ENCODE measurements at places on chromosomes 13 and 19. TPM values are rescaled to one million over a fixed set of nuclear protein-coding genes. Genes with fewer than 3 reads are reported as not detected.

- no peak for DNase-seq
Measured at GRCh38 chr19:44894052-44894400, 3.0 kb downstream of the TOMM40 start.

DNA sequence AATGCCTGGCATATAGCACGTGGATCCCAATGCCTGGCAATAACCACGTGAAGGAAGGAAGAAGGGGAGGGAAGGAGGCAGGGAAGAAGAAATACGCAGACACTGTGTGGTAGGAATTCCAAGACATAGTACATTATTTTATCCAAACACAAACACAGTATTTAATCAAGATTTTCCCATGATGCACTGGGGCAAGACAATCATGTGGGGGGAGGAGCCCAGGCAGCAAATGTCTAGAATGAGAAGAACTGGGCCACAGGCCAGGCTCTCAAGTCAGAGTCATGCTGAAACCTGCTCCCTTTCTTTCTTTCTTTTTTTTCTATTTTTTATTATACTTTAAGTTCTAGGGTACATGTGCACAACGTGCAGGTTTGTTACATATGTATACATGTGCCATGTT lies 717.9 kb downstream of the UQCRFS1 start:
- no peak for DNase-seq

The COL4A2 gene
- total RNA-seq, result 180 TPM

- DNase-seq, result no peak
Measured at GRCh38 chr19:30722186-30722585, 350.0 kb downstream of the ZNF536 start.

DNA sequence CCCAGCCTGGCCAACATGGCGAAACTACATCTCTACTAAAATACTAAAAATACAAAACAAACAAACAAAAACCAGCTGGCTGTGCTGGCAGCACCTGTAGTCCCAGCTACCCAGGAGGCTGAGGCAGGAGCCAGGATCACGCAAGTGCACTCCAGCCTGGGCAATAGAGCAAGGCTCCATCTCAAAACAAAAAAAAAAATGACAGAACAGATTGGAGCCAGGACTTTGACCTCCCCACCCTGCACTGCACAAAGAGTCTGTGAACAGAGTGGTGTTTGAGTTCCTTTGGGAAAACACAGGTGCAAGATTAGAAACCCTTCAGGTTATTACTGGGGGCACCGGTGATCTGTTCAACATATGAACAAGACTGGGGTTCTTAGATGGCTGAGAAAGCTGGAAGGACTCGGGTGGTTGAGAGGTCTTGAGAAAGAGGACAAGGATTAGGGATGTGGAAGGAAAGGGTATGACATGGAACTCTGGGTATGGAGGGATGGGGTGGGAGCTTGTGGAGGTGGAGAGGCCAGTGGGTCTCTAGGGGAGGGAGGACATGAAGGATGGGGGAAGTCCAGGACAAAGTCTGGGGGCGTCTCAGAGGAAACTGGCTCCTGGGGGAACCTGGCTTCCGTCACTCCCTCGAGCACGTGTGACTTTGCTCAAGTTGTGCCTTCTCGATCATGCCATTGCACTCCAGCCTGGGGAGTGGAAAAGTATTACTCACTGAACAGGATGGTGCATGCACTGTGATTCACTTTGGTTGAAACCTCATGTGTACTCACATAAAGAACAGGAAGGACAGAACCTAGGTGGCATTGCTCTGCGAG lies 25.9 kb downstream of the RCN3 start:
- DNase-seq, result no peak

DNA sequence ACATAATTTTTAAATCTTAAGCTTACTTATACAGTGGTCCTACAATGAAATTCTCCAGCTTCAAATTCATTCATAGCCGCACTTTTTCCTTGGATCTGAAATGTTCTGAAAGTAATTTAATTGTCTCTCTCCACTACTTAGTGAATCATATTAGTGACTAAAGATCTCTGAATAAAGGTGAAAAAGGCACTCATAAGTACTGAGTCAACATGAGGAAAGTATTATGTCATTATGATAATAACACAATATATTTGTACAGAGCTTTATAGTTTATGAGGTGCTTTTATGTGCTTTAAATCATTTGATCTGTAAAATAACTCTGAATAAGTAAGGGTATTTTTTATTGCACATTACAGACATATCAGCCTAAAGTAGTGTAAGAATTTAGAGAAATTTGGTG lies 628.2 kb upstream of the SLITRK5 start:
- DNase-seq, result no peak

DNA sequence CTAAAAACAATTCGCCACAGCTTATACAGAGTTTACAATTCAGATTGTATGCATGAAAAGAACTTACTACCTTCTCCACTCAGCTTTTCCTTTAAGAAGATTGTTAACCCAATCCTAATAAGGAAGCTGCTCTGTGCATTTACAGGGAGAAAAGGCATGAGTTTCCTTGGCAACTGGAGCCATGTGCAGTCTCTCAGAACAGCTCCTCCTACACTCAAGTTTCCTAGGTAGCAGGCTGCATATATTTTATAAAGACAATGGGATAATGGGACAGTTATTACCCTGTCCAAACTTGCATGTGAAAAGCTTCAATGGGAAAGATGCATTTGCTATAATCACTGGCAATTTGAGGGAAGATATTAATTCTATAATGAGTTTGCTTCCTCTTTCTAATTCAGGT lies 125.5 kb upstream of the TRPC4 start:
- no peak for DNase-seq

DNA sequence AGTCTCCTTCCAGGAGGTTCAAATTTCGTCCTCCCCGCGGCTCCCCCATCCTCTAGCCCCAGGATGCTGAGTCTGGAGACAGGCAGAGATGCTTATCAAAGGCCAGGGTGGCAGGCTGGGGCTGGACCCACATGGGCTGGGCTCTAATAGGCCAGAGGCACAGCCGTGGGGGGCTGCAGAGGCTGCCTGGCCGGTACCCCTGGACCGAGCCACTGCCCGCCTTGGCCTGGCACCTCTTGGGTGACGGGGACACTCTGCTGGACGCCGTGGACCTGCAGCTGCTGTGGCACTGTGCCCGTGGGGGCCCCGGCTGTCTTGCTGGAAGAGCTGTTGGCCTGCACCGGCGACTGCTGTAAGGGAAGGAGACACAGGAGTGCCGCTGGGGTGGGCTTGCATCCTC lies 25.8 kb downstream of the RFX1 start:
- no peak for DNase-seq

The DCT gene
- not detected for total RNA-seq

- no peak for DNase-seq
Measured at GRCh38 chr13:69092615-69093322, 1014.9 kb upstream of the ATXN8OS start.

DNA sequence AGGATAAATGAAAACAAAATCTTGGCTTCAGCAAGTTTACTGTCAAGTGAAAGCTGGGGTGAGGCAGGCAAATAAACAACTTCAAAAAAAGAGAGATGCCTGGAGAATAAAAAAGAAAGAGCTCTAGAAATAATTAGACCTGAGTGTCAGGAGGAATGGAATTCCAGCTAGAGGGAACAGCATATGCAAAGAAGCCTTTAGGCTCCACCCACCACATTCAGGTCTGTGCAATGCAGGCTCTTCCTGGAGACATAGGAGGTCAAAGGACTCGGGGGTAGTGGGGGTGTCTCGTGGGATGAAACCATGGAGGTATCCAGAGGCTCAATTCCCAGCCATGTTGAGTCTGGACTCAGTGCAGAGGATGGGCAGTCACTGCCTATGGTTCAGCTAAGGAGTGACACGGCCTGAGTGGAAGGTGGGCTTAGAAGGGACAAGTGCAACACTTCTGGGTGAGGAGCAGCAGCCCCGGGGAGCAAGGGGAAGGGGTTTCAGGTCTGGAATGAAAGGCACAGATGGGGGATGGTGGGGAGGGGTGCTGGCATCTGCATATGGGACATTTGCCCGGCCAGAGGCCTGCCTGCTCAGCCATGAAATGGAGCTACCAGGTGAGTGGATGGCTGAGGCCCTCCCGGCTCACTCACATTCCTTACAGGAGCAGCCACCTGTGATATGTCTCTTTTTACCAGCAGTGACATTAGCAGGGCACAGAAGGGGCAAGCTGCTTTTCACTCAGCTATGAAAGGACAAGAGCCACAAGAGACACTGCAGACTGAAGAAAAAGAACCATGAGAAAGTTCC lies 12.3 kb downstream of the LATS2 start:
- DNase-seq, result no peak

GRCh38 chr13:30017880-30018279 lies 167.5 kb upstream of the UBL3 start:
- DNase-seq, result no peak

DNA sequence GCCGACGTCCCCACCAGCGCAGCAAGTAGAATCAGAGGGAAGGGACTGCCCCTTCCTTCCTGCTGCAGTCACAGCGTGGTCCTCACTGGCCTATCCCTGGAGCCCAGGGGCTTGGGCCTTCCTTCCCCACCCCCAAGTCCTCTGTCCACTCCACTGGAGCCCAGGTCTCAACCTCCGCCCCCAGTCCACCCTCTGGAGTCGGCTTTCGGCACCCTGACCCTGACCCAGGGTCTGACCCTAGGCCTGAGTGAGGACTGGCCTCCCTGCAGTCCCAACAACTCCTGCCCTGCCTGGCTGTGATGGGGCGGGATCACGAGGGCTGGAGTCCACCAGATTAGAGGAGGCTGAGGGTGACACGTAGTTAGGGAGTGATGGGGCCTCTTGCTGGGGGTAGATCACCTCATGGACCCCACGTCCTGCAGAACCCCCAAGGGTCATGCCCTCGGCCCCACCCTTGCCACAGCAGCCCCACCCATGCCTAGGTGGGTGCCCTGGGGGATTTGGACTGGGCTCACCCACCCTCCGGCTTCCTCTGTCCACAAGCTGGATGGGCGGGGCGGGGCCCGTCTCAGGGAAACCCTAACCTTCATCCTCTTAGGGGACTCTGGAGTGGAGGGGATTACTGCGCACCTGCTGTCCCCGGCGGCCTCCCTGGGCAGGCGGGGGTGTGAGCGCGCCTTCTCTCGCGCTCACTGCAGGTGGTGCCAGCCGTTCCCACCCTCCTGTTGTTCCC lies 3.8 kb downstream of the RAX2 start:
- no peak for DNase-seq

DNA sequence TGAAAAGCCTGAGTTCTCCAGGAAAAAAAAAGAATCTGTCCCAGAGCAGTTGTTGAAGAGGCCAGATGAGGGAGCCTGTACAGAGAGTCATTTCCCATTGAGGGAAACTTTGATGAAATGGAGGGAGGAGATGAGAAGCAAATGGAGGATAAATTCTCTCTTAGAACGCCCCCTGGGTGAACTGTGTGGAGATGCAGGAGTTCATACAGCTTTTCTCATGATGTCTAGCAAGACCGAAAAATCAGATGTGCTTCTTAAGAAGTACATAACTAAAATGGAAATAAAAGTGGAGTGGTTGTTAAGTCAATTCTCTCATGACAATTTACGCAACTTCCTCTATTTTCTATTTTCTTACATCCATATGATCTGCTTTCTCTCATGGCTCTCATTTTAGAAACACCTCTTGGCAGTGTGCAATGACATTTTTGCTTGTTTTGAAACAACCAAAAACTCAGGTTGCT lies 1263.1 kb downstream of the PCDH9 start:
- no peak for DNase-seq

The FAM124A gene
- 5.4 TPM for total RNA-seq

- DNase-seq, result no peak
Measured at GRCh38 chr19:3801412-3802096, 15.4 kb upstream of the MATK start.

The MCEMP1 gene
- total RNA-seq, result not detected
